Osteocyte (in vitro differentiated cells): ENCODE measurements at places on chromosomes 2 and 18. TPM values are rescaled to one million over a fixed set of nuclear protein-coding genes. Genes with fewer than 3 reads are reported as not detected.

DNA sequence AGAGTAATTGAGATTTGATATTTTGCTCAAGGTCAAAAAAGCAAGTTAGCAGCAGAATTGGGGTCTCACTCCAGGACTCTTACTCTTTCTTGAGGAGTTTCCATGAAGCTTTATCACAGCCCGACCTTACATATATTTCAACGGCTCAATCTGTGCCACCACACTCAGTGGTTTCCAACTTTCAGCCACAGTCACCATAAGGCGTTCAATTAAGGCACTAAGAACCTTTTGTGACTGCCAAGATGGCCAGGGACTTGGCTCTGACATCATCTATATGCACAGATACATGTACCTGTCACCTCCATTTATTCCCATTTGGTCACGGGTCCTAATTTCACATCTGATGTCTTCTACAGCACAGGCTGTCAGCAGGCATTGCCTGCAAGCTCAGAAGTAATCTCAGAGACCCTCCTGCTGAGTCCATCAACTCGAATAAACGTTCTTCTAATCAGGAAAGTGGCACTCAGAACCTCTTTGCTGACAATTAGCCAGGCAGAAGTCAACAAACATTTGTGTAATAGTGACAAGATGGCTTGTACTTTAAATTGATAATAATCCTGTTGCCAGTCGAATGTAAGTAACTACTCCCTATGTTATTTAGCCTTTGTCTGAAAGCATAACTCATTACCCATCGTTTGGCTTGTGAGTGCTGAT is 16.1 kb downstream of the DYTN start:
- no peak overlapping the region for H3K4me3 ChIP-seq
- H3K27ac ChIP-seq: no peak overlapping the region
- H3K4me1 ChIP-seq: no peaks in the 10 kb centered on the region
- peaks cover 40% of the 10 kb centered on the region for H3K27me3 ChIP-seq
- no peaks in the 10 kb centered on the region for H3K36me3 ChIP-seq

- H3K4me3 ChIP-seq: no peak overlapping the region
- H3K36me3 ChIP-seq: peaks cover 5% of the 10 kb centered on the region
- no peaks in the 10 kb centered on the region for H3K4me1 ChIP-seq
These were observed 151.4 kb downstream of the DYSF start for GRCh38 chr2:71604726-71605120.

DNA sequence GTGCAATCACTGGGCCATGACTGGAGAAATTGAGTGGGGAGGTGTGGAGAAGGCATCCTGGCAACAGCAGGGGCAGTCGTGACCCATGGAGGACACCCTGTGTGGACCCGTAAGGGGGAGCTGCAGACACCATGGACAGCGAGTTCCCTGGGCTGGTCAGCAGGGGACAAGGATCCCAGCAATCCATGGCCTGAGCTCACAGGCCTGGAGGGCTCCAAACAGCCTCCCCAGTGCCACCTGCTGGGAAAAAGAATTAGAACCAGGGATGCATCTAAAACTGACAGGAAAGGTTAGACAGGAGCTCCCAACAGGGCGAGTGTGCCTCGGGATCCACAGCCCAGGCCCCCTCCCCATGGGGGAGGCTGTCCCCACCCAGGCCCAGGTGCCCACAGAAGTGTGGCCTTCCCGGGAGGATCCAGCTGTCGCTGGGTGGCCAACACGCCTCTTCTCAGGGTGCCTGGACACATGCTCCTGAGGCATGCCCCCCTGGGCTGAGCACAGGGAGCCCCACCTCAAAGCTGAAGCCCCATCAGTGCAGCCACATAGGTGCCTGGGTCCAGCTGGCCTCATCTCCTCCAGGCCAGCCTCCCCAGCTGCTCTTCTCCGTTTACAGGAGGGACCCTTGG is 20.5 kb upstream of the KIF1A start:
- no peak overlapping the region for H3K4me3 ChIP-seq
- H3K27ac ChIP-seq: no peak overlapping the region
- no peaks in the 10 kb centered on the region for H3K36me3 ChIP-seq
- DNase-seq: peak; percentile 87

Gene PSMA8
- total RNA-seq: not detected in 2 replicates
